SK-N-SH (cell line): ENCODE measurements at places on chromosomes 1 and 21. TPM values are rescaled to one million over a fixed set of nuclear protein-coding genes. Genes with fewer than 3 reads are reported as not detected.

TCP10L gene
- polyA plus RNA-seq = 0.08 and 0.33 TPM in 2 replicates

MMEL1 gene
- 0.16 and 0.26 TPM in 2 replicates for polyA plus RNA-seq

VSIG8 gene
- not detected in 2 replicates for polyA plus RNA-seq

WLS gene
- 69.0 and 73.7 TPM in 2 replicates for polyA plus RNA-seq

SYNC gene
- polyA plus RNA-seq = 25.6 and 32.0 TPM in 2 replicates

GABRD gene
- 0.07 and 0.10 TPM in 2 replicates for polyA plus RNA-seq

DNA sequence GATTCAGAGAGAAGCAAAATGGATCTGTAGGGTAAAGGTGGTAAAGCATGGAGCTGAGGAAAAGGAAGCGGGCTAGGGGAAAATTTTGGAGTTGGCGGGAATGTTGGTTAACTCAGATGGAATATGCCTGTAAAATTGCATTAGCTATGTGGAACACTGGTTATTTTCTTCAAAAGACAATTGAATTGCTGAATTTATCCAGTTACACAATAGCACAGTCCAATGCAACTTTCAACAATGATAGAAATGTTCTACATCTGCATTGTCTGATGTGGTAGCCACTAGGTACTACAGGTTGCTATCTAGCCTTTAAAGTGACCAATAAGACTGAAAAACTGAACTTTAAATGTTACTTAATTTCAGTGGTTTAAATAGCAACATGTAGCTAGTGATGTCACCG lies 315.2 kb downstream of the ASTN1 start:
- H3K4me3 ChIP-seq = no peak overlapping the region
- H3K36me3 ChIP-seq = no peaks in the 10 kb centered on the region
- H3K27me3 ChIP-seq = no peaks in the 10 kb centered on the region

GRCh38 chr1:225697428-225697827 lies 44.5 kb upstream of the ENAH start:
- DNase-seq = no peak
- H3K27me3 ChIP-seq = no peaks in the 10 kb centered on the region
- H3K4me1 ChIP-seq = peaks cover 16% of the 10 kb centered on the region
- H3K4me3 ChIP-seq = no peak overlapping the region

DNA sequence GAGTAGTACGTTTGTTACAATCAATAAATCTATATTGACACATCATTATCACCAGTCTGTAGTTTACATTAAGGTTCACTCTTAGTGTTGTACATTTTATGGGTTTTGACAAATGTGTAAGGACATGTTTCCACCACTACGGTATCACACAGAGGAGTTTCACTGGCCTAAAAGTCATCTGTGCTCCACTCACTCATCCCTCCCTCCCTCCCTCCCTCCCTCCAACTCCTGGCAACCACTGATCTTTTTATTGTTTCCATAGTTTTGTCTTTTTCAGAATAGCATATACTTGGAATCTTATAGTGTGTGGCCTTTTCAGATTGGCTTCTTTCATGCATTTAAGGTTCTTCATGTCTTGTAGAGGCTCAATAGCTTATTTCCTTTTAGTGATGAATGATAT lies 44.1 kb upstream of the RHOU start:
- no peak overlapping the region for H3K4me3 ChIP-seq
- H3K27ac ChIP-seq = no peak overlapping the region
- H3K36me3 ChIP-seq = no peaks in the 10 kb centered on the region
- H3K4me1 ChIP-seq = no peaks in the 10 kb centered on the region

- no peak for DNase-seq
- H3K4me1 ChIP-seq = no peaks in the 10 kb centered on the region
Observed at GRCh38 chr21:27047658-27048314, 80.9 kb upstream of the ADAMTS5 start.

DNA sequence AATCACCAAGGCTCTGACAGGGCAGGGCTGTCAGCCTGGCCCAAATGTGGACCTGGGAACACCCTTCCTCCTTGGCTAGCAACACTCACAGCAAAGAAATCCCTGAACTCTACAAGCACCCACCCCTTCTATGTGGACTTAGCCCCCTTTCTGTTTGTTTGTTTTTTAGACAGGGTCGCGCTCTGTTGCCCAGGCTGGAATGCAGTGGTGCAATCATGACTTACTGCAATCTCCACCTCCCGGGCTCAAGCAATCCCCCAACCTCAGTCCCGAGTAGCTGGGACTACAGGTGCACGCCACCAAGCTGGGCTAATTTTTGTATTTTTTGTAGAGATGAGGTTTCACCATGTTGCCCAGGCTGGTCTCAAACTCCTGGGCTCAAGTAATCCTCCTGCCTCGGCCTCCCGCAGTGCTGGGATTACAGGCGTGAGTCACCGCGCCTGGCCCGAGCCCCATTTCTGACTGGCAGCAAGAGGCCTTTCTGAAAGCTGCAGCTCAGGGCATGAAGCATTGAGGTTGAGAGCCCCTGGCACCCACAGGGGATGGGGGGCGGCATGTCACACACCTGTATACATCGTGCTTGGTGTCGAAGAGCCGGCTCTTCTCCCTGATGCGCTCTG lies 16.2 kb downstream of the RIPK4 start:
- no peaks in the 10 kb centered on the region for H3K27me3 ChIP-seq
- H3K36me3 ChIP-seq = no peaks in the 10 kb centered on the region
- H3K27ac ChIP-seq = no peak overlapping the region
- DNase-seq = no peak

DNA sequence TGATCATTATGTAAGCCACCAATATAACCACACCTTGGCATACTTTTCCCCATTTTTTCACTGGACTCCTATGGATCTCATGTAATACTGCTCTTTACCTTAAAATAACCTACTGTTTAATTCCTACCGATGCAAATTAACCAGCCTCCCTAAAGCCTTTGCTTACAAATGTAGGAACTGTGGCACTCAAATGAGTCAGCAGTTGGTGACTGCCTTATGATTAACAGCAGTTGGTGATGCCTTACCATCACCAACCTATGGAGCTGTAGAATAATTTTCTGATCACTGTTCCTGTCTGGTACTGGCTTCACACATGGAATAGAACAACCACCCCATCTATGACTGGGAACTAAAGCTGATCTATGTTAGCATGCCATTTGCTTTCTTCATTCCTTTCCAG lies 7.8 kb upstream of the NUDT17 start:
- no peak for DNase-seq
- no peak overlapping the region for H3K4me3 ChIP-seq
- peaks cover 67% of the 10 kb centered on the region for H3K36me3 ChIP-seq
- no peaks in the 10 kb centered on the region for H3K27me3 ChIP-seq

- H3K4me1 ChIP-seq = peaks cover 18% of the 10 kb centered on the region
- no peak for DNase-seq
- H3K36me3 ChIP-seq = no peaks in the 10 kb centered on the region
- no peak overlapping the region for H3K27ac ChIP-seq
- no peak overlapping the region for H3K4me3 ChIP-seq
Observed at GRCh38 chr1:81408419-81408818, 392.3 kb upstream of the ADGRL2 start.

DNA sequence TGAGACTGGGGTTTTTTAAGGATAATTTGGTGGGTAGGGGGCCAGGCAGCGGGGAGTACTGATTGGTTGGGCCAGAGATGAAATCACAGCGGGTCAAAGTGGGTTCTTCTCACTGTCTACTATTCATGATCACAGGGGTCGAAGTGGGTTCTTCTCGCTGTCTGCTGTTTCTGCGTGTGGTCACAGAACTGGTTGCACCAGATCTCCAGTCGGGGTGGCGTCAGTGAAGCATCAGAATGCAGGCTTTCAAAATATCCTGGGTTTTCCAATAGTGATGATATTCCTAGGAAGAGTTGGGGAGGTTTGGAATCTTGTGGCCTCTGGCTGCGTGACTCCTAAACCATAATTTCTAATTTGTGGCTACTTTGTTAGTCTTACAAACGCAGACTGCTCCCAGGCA lies 45.1 kb downstream of the TRPM2 start:
- no peak overlapping the region for H3K27ac ChIP-seq
- H3K27me3 ChIP-seq = peaks cover 19% of the 10 kb centered on the region; the same call in 1 of the 2 replicates
- no peaks in the 10 kb centered on the region for H3K36me3 ChIP-seq
- no peak overlapping the region for H3K4me3 ChIP-seq
- no peaks in the 10 kb centered on the region for H3K4me1 ChIP-seq

DNA sequence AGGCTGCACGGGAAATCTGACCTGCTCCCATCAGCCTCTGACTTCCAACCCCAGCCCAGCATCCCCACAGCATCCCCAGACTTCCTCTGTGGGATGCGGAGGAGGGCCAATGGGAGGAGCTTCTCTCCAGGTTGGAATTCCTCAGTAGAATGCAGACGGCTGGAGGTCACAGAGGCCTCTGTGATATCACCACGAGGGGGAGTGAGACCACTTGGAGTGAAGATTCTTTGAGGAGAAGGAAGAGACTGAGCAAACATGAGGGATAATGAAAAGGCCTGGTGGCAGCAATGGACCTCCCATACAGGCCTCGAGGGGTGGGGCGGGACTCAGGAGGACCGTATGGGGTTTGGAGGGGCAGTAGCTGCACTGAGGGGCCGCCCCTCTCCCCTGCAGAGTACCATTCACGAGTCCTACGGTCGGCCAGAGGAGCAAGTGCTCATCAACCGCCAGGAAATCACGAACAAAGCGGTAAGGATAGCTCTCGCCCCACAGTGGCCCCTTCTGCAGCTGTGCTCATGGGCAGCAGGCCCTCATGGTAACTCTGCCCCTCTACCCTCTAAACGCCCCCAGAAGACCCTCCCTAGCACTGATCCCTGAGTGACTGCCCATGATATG lies at the start of gene CATSPER4:
CATSPER4 (plus strand) TSS at position 230 of the 615 bp plus-strand sequence; CDS start at position 256, 26 bp downstream.
- no peak within 1 kb of the TSS for H3K4me3 ChIP-seq
- no peak within 1 kb of the TSS for H3K27ac ChIP-seq
- no peak for DNase-seq
- no peaks in the 10 kb centered on the region for H3K36me3 ChIP-seq
- no peaks in the 10 kb centered on the region for H3K4me1 ChIP-seq

DNA sequence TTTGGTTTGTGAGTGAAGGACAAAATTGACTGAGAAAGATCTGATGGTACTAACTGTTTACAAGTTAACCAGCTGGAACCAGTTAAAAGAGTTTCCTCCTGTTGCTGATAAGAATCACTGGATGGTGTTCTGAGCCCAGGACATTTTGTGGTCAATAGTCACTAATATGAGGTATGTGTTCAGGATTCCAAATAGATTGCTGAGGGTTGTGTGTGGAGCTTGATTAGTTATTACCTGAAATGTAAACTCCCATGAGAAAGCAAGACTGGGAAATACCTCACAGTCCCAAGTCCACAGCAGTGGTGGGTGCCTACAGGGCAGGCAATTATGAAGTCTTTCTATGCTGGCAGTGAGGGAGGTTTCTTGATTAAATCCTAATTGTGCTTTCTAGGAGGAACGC lies 164.6 kb downstream of the DNM3 start:
- H3K4me3 ChIP-seq = no peak overlapping the region
- H3K27me3 ChIP-seq = no peaks in the 10 kb centered on the region
- H3K4me1 ChIP-seq = peaks cover 10% of the 10 kb centered on the region
